ENCODE measurements at places on chromosomes 11 and 22.

DNA sequence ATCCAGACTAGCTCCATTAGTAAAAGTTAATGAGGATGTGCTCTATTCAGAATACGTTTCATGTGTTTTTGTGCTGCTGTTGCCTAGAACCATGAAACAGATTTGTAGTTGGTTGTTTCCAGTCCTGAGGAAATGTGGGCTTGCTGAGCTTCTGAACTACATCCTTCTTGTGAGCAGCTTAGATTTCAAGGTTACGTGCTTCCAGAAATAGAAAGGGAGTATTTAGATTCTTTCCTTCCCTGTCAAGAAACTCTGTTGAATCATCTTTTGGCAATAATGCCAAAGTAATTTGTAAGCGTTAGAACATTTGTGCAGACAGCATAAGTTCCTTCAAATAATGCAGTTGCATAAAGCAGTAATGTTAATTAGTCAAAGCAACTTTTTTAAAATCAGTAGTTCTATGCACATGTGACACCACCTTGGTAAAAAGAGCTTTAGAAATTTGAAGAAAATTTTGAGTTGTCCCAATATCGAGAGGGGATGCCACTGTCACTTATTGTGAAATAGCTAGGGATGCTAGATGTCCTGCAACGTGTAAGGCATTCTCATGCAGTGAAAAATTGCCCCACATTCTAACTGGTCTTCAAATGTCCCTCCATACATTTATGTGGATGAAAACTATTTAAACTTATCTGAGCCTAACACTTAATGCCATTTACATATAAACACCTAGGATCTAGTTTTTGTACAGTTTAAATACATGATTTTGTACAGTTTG lies 169.6 kb downstream of the ETS1 start:
- no peak for DNase-seq

DNA sequence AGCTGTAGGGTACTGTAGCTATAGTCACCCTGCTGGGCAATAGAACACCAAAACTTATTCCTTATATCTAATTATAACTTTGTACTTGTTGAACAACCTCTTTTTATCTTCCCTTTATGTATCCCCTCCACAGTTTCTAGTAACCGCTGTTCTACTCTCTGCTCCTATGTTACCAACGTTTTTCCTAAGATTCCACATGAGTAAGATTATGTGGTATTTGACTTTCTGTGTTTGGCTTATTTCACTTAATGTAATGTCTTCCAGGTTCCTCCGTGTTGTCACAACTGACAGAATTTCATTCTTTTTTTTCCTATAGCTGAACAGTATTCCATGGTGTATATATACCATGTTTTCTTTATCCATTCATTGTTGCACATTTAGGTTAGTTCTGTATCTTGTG lies 258.4 kb downstream of the DYNC2H1 start:
- DNase-seq: no peak

DNA sequence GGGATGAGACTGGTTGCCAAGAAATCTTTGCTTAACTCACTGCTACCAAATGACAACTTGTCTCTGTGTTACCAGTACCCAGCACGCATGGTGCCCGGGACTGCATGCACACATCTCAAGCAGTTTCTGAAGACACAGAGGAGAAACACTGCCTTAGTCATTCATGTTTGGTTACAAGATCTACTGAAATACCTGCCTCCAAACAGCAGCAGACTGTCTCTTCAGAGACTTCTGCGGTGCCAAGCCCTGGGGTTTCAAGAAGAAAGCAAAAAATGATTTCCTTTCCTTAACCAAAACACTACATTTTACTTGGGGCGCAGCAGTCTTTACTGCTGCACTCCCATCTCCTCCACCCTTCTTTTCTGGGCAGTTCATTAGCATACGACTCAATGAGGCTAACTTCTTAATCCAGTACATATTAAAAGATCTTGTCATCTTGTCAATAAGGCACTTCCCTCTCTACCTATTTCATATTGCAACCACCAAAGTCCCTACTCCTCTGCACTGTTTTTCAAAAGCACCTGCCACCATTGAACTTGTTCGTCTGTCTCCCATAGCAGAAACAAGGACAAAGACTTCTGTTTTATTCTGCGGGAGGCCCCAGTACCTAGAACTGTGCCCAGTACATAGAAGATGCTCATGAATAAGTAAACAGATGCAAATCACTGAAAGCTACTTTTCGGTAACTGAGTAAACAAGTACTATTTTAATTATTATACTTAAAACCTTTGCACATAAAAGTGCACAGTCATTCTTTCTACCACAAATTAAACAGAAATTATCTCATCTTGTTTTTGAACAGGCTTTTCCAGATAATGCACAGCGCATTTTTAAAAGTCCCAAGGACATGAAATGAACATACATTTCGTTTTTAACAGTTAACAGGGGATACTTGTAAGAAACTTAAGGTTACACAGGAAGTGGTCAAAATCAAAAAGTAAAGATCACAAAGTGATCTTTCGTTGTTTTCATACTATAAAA lies 4.0 kb downstream of the NAP1L4 start:
- DNase-seq: no peak

- DNase-seq: no peak
These were observed 59.9 kb downstream of the PAK1 start for GRCh38 chr11:77413850-77414460.

- DNase-seq: no peak
These were observed 212.0 kb upstream of the CHORDC1 start for GRCh38 chr11:90434858-90435257.

- no peak for DNase-seq
These were observed 107.2 kb downstream of the RCN1 start for GRCh38 chr11:32198053-32198452.

DNA sequence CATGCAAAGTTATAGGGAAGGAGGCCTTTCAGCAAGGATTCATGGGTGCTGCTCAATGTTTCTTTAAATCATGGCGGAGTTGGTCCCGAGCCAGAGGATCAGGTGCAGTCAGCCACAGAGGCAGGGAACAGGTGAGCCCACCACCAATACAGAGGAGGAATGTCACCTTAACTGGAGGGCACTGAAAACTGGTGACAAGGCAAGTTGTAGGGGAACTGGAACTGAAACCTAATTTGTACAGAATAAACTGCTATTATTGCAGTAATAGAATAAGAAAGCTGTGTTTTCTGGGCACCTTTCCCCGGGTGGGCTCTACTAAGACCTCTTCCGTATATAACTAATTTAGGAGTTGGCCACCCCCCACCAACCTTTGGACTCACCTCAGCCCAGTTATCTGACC lies 296.0 kb upstream of the NARS2 start:
- DNase-seq: no peak

DNA sequence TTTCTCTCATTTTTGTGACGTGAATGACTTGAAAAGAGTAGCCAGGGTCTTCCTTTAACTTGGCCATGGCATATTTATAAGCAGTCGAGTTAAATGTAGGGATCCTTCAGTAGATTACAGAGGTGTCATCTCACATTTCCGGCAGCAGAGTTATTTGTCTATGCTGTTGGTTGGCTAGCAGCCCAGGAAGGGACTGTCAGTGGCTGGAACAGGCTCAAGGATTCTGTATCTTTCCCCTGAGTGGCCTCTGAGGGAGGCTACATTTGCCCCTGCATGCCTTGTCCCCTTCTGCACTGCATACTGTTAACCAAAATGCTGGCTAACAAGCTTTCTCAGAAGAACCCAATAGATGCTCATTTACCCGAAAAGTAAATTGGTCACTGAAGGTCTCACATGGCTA lies 187.6 kb downstream of the PGR start:
- no peak for DNase-seq

DNA sequence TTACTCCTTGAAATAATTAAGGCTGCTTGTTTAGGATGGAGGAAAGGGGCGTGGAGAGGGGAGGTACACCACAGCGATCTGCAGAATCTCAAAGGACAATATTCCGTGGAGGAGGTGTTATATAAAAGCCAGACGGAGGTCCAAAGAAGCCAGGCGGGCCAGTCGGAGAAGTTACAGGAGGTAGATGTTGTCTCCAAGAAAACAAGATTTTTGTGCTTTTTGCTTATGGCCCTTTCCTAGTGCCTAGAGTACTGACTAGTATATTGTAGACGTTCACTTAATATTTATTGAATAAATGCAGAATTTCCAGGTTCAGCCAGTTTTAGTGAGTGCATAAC lies 761 bp downstream of the ZDHHC13 start:
- no peak for DNase-seq

DNA sequence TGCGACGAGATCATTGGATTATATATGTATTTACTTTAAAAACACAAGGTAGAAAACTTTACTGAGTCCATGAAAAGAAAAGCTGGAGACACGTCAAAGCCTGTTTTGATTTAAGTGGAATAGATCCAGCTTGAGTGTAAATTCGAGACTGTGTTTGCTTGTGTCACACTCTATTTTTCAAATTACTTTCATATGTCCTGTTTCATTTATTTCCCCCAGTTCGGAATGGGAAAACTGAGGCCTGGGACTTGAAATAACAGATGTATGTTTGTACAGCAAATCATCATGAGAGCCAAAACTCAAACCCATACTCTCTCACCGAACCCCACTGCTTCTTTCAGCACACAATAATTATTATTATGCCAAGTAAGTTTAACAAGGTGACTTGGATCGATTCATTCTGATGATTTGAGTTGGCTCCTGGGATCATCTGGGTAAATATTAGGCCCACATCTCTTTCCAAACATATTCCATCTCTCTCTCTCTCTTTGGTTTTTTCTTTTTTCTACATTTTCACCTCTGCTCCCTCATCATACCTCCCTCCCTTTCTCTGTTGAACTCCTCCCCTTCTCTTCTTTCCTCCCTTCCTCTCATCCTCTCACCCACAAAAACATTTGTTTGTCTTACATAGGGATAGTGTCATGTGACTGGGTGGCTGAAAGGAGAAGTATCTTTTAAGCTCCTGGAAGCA lies 21.2 kb downstream of the FZD4 start:
- DNase-seq: no peak

DNA sequence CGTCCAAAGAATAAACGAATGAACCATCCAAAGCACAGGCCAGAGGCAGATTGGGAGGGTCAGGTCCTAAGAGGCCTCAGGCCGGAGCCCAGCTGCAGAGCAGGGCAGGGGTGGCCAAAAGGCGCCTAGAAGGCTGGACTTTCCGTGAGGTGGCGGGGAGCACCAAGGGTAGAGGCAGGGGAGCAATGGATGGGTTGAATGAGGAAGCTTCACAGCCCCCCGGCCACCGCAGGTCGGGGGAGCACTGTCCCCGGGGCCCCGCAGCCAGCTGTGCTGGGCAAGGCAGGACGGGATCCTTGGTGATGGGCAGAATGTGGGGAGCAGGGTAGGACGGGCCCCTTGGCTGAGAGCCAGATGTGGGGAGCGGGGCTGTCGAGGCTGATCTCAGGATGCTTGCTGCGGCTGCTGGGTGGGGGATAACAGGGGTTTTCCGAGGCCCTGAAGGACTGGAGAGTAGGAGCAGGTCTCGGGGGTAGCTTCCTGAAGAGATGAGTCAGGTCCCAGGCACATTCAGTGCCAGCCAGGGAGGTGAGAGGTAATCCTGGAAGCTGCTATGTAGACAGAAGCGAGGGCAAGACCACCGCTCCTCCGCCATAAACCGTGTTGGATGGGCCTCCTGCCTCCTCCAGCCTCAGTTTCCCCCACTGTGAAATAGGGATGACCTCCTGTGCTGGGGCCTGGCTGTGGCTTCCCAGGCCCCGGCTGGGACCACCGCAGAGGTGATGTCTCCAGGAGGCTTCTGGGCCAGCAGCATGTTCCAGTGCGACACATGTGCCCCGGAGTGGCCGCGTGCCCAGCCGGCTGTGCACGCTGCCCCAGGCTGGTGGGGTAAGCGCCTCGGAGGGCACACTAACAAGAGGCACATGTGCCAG lies 34.6 kb upstream of the KCNQ1OT1 start:
- DNase-seq: no peak

- no peak for DNase-seq
These were observed 35.5 kb upstream of the ST14 start for GRCh38 chr11:130124096-130124495.

DNA sequence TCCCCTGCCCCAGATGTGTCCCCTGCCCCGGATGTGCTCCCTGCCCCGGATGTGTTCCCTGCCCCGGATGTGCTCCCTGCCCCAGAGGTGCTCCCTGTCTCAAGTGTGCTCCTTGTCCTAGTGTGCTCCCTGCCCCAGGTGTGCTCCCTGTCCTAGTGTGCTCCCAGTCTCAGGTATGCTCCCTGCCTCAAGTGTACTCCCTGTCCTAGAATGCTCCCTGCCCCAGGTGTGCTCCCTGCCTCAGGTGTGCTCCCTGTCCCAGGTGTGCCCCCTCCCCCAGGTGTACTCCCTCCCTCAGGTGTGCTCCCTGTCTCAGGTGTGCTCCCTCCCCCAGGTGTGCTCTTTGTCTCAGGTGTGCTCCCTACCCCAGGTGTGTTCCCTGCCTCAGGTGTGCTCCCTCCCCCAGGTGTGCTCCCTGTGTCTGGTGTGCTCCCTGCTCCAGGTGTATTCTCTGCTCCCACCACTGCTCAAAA lies 48.7 kb upstream of the RASD2 start:
- DNase-seq: no peak

DNA sequence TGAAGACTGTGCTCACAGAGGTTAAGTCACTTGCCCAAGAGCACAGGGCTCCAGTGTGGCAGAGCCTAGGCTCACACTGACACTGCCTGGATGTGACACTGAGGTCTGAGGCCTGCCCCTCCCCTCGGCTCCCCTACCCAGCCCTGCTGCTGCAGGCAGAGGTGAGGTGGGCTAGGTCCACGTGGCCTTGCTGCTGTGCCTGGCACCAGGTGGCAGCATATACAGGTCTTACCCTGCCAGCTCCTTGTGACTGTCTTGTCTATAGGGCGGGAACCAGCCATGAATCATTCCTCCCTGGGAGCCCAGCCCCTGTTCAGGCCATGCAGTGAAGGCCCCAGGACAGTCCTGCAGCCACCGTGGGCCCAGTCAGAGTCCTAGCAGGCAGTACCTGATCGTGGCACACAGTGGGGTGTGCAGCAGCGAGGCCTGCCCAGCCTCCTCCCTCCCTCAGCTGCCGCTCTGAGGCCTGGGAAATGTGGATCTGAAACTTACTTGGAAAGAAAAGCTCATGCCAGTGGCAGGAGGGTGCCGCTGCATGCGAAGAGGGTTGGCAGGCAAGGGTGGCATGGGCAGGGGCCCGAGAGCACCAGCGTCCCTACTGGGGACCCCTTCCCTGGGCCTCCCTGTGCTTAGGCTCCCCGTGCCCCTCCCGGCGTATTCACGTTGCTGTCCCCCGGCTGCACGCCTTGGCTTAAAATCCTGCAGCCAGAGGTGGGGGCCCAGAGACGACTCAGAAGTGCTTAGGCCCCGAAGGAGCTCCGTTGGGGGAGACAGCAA lies 1.2 kb upstream of the CERK start:
- DNase-seq: peak; percentile 57

GRCh38 chr11:118914987-118915386 lies 10.7 kb downstream of the BCL9L start:
- DNase-seq: no peak

DNA sequence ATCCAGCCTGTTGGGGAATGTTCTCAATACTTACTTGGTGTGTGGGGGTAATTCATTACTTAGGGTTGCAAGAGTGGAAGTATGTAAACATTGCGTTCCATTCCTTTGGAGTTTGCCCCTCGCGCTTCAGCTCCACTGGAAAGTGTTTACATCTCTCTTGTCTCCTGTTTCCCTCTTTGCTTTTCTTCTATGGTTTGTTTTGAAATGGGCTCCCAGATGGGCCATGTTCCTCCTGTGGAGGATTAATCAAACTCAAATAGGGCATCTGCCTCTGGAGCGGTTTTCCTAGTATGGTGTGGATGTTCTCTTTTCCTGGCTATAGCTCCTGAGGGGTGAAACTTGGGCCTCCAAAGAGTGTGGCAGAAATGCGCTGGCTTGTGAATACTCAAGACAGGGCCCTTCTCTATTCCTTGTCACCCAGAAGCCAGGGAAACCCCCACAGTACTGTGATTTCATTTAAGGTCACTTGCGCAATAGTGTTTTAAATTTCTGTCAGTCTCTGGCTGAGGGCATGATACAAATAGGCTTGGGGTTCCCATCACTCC lies 51.9 kb downstream of the CD44 start:
- no peak for DNase-seq

Measured in stimulated activated CD8-positive, alpha-beta memory T cell treated with anti-CD3 and anti-CD28 coated beads, Interleukin-2, amount 100 ng/mL, for 1 hour (primary cell).